ENCODE measurements at places on chromosomes 7 and 10.

- DNase-seq: no peak
Observed at GRCh38 chr10:53840653-53841052, 960.4 kb downstream of the PCDH15 start.

GRCh38 chr7:155653803-155654202 lies 9.3 kb downstream of the RBM33 start:
- peak; percentile 89 for DNase-seq

DNA sequence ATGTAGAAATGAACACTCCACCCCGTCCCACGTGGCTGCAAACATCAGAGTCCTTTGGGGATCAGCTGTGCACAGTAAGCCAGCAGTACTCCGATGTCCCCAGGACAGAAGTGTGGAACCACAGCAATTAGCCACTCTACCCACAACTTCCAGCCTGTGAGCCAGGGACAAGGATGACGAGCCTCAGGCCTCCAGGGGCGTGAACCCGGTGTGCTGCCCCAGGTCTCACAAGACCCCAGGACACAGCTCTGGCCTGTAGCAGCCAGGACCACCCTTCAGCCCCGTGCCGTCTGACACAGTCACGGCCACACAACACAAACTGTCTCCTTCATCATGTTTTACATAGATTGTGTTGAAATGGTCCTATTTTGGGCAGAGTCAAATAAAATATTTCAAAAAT lies 113.0 kb upstream of the DIP2C start:
- no peak for DNase-seq

DNA sequence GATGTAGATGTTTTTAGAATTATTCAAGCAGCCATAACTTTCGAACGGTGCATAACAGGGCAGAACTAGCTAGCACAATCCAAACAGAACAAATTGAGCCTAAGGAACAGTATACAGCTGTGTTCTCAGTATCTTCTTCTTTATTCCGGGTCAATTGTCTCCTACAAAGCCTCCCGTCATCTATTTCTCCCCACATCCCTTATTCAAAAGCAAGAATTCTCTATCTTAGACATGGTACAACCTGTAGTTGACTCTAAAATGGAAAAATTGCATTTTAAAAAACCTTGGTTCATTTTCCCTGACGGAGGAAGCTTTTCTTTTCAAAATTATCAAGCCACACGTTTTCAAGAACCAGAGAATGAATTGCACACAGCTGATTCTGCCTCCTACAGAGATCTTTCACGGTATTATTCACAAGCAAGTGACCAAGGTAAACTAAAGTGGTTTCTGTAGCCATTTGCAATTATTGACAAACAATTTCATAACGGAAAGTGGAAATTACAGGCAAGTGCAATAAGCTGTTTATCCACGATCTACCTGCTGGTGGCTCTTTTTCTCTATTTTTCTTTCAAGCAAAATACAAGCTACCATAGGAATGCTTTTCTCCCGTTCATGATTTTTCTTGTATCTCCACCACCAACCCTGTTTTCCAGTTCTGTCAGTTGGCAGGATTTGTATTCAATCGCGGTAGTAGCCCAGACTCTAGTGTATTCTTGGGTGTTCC lies 2.3 kb downstream of the GRM8 start:
- DNase-seq: peak; percentile 30

- no peak for DNase-seq
Observed at GRCh38 chr7:11256501-11256900, 282.8 kb downstream of the PHF14 start.

GRCh38 chr10:87618566-87619423 lies 40.9 kb upstream of the PAPSS2 start:
- DNase-seq: no peak

DNA sequence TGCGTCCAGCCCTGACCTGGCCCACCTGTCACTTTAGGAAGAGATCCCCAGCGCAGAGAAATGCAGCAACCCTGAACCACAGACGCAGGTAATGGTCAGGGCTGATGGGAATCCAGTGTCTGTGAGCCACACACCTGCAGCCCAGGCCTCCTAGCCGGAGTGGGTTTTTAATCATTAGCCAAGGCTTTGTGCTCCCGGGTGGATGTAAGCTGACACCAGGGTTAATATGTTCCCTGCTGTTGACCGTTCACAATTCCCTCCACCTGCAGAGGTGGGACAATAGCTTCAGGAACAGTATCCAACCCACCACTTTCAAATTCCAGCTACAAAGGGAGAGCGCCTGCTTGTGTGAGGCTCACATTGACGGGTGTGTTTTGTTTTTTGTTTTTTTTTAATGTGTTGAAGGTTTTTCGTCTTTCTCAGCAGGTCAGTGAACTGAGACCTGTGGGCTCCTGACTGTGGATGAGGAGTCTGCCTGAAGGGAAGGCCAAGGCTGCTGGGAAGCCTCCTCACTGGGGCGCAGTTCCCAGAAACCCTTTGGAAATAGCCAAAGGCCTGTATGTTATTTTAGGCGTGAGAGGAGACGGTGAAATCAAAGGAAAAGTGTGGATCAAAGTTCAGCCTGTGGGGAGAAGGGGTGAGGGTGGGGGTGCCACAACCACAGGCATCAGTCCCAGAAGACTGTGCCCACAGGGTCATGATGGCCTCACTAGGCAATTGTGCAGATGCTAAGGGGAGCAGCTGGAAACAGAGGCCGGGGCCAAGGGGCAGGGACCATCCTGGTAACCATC lies 111.1 kb downstream of the TNS3 start:
- no peak for DNase-seq

GRCh38 chr7:156497776-156498509 lies 142.6 kb upstream of the RNF32 start:
- DNase-seq: no peak

Data from epithelial cell of esophagus (primary cell).